ENCODE measurements at places on chromosomes 2 and 18. TPM values are rescaled to one million over a fixed set of nuclear protein-coding genes. Genes with fewer than 3 reads are reported as not detected.

Gene STK39
- total RNA-seq = 14.1 TPM

Gene KCNG2
- total RNA-seq = not detected

Gene CTDSP1
- total RNA-seq = 189 TPM

Gene LHCGR
- 4.8 TPM for total RNA-seq

Gene MDH1B
- total RNA-seq = 1.7 TPM

Gene STARD6
- total RNA-seq = not detected

Gene CRYGC
- not detected for total RNA-seq

Gene TGFA
- total RNA-seq = 1.2 TPM

Gene PLEK
- total RNA-seq = 11.0 TPM

Gene COL4A4
- 8.3 TPM for total RNA-seq

Gene SUPT7L
- total RNA-seq = 27.8 TPM

Gene UGT1A4
- not detected for total RNA-seq

Gene CCBE1
- 109 TPM for total RNA-seq

Gene SNED1
- total RNA-seq = 55.7 TPM

Gene GBX2
- total RNA-seq = not detected

Gene GRHL1
- 2.4 TPM for total RNA-seq

Gene SLC35F5
- 62.7 TPM for total RNA-seq

Gene MAB21L4
- not detected for total RNA-seq

Gene PRSS56
- not detected for total RNA-seq

Gene CCDC121
- total RNA-seq = 8.8 TPM

Gene CD207
- not detected for total RNA-seq

Gene SLC11A1
- 1.0 TPM for total RNA-seq

Gene CFLAR
- total RNA-seq = 69.5 TPM

Gene GPR35
- total RNA-seq = 2.1 TPM

Gene EVA1A
- total RNA-seq = 1.6 TPM

Gene PARD6G
- total RNA-seq = 14.9 TPM

Gene MFSD6
- 12.4 TPM for total RNA-seq

Gene LPIN1
- 144 TPM for total RNA-seq

Gene SLC4A5
- 2.4 TPM for total RNA-seq

Gene CHN1
- 9.4 TPM for total RNA-seq

Gene SH3RF3
- total RNA-seq = 3.8 TPM

Gene PSMA8
- 0.15 TPM for total RNA-seq

Gene LINC00305
- not detected for total RNA-seq

Gene UGP2
- total RNA-seq = 75.8 TPM

Gene DNAJC5G
- total RNA-seq = not detected

Gene MOCOS
- 31.9 TPM for total RNA-seq

Gene ERICH2
- total RNA-seq = 3.2 TPM

Gene ERFE
- 0.42 TPM for total RNA-seq
